Glutamatergic neuron (in vitro differentiated cells): ENCODE measurements at places on chromosomes 12 and 14. TPM values are rescaled to one million over a fixed set of nuclear protein-coding genes. Genes with fewer than 3 reads are reported as not detected.

GRCh38 chr14:21796916-21797315 lies 123.3 kb upstream of the OR4E1 start:
- DNase-seq, result no peak

Gene ASIC1
- 451 TPM for total RNA-seq

DNA sequence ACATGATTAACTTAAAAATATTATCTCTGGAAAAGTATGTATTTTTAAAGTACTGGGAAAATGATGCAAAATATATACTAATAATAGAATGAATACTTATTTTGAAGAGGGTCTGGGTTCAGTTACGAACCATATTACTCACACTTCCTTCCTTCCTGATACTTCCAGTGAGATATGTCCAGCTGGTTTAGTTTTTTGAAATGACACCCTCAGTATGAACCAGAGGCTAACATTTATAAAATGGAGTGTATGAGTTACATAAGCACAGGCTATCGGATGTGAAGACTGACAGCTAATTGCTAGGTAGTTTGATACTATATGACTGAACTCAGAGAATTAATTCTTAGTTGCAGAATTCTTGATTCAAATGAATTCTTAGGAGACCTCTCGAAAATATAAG lies 122.9 kb downstream of the OTOGL start:
- DNase-seq, result no peak

Gene SMCO3
- not detected for total RNA-seq

GRCh38 chr12:114955414-114956014 lies 271.5 kb upstream of the TBX3 start:
- DNase-seq, result no peak

Gene GRIN2B
- 0.02 TPM for total RNA-seq

Gene ITGA5
- 1.8 TPM for total RNA-seq

Gene KCNA1
- 0.05 TPM for total RNA-seq

GRCh38 chr14:105702275-105702817 lies 176.0 kb downstream of the TMEM121 start:
- no peak for DNase-seq

Gene PMEL
- 851 TPM for total RNA-seq

DNA sequence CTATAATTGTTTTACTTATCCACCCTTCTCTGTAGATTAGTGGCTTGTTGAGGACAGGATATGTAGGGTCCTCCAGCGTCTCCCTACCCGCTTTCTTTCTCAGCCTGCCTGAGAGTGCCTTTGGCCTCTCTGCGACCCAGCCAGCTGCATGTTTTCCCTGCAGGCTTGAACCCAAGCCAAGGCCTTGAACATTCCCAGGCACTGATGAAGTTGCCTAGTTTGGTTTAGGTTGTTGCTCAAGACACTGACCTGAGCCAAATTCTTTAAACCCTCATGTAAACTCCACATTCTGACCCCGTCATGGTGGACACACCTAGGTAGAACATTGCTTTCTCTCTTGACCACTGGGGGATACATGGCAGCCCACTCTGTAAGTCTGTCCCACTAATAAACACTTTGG lies 33.4 kb upstream of the TXNRD1 start:
- DNase-seq, result no peak

Gene MTRFR
- 11.1 TPM for total RNA-seq

Gene NGB
- total RNA-seq, result 0.22 TPM

- no peak for DNase-seq
Measured at GRCh38 chr12:31491841-31492598, 98.9 kb downstream of the DENND5B start.

GRCh38 chr14:54665946-54666345 lies 99.0 kb downstream of the SAMD4A start:
- no peak for DNase-seq

DNA sequence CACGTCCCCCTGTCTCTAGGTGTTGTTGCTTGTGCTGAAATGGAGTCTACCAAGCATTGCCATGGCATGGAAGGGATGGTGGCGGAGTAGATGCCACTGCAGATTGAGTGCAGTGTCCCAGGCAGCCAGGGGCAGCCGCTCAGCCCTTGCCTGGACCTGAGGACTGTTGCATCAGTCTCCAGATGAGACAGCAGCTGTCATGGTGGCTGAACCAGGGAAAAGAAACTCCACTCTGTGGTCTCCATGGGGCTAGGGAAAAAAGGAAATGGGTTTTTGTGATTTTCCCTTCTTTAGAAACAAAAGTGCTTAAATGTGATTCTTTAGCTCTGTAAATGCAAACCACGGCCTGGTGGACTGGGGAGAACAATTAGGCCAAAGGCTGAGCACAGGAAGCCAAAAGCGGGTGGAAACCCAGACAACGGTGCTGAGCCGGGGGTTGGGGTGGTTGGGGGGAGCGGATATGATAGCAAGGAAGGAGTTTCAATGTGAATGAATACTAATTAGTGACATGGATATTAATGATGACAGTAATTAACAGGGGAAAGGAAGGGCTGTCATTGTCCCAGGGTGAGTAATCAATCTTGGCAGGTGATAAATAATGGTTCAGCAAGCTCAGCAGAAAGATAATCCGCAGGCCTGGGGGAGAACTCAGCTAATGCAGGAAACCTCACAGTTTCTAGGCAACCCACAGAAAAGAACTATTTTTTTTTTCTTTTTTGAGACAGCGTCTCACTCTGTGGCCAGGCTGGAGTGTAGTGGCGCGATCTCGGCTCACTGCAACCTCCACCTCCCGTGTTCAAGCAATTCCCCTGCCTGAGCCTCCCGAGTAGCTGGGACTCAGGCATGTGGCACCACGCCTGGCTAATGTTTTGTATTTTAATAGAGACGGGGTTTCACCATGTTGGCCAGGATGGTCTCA lies 442.6 kb downstream of the DPF3 start:
- DNase-seq, result peak; percentile 38

GRCh38 chr14:98835051-98835824 lies 436.8 kb downstream of the BCL11B start:
- no peak for DNase-seq

Gene GLI1
- 2.3 TPM for total RNA-seq

Gene LIN7A
- total RNA-seq, result 41.9 TPM

DNA sequence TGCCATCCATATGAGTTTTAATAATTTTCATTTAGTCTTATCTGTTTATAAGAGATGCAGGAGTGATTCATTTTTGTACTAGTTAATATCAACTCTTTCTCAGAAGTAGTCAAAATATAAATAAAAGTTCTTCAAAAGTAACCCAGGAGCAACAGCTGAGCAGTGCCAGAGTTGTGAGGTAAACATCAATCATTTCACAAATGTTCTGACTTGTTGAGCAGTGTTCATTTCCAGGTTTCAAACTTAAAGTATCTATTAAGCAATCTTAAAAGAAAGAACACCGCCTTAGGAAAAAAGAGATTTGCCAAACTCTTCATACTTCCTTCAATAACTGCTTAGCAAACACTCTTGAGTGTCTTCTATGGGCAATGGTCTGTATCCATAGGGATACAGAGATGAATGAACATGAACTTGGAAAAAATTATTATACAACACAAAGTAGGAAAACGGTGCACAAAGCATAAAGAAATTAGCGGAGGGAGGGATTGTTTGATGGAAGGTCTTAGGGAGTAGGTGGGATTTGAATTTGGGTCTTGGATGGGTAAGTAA lies 41.9 kb upstream of the POC1B start:
- DNase-seq, result no peak

- no peak for DNase-seq
Measured at GRCh38 chr14:54088271-54088670, 131.6 kb upstream of the BMP4 start.

Gene CELA1
- total RNA-seq, result not detected

Gene MYH7
- total RNA-seq, result not detected

GRCh38 chr14:25431211-25432076 lies 381.5 kb upstream of the STXBP6 start:
- DNase-seq, result peak; percentile 71

Gene STAC3
- total RNA-seq, result 12.1 TPM

GRCh38 chr14:92624764-92625163 lies 111.2 kb downstream of the RIN3 start:
- DNase-seq, result no peak

DNA sequence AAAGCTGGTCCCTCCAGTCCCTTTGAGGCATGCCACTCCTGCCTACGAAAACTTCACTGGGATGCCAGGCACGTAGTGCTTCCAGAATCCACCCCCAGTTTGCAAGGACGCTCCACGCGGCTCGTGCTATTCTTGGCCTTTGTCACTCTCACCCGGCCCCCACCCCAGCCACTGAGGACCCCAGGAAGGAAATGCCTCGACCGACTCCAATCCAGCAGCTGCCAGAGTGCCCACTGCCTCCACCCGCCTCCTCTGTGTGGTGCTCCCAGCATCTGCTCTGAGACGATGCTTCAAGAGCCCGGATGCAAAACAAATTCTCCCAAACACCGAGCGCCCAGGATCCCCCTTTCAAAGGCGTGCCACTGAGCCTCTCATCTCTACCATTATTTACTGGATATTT lies 123.9 kb downstream of the RFLNA start:
- no peak for DNase-seq

- DNase-seq, result no peak
Measured at GRCh38 chr12:88538250-88538649, 42.0 kb downstream of the KITLG start.

Gene RDH16
- 0.74 TPM for total RNA-seq

Gene KCNJ8
- total RNA-seq, result 0.66 TPM

DNA sequence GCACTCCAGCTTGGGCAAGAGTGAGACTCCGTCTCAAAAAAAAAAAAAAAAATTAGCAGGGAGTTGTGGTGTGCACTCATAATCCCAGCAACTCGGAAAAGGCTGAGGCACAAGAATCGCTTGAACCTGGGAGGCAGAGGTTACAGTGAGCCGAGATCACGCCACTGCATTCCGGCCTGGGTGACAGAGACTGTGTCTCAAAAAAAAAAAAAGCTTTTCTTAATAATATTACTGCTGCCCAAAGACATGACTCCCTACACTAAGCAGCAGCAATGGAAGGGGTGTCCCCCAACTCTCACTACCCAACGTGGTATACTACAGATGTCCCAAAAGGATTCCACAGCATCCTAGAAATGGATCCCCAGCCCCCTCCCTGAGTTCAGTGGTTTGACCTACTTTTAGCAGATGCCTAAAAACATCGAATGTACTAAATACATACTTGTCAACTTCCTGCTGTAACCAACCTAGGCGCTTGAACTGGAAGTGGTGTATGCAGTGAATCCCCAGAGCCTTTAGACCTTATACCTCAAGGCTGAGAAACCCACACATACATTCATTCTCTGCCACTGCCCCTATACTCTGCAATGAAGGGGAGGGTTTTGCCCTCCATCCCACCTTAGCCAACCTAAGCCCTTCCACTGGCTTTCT lies 8.5 kb upstream of the FKBP11 start:
- no peak for DNase-seq

- DNase-seq, result no peak
Measured at GRCh38 chr14:104573930-104574329, 5.6 kb upstream of the C14orf180 start.

Gene MSI1
- 229 TPM for total RNA-seq

DNA sequence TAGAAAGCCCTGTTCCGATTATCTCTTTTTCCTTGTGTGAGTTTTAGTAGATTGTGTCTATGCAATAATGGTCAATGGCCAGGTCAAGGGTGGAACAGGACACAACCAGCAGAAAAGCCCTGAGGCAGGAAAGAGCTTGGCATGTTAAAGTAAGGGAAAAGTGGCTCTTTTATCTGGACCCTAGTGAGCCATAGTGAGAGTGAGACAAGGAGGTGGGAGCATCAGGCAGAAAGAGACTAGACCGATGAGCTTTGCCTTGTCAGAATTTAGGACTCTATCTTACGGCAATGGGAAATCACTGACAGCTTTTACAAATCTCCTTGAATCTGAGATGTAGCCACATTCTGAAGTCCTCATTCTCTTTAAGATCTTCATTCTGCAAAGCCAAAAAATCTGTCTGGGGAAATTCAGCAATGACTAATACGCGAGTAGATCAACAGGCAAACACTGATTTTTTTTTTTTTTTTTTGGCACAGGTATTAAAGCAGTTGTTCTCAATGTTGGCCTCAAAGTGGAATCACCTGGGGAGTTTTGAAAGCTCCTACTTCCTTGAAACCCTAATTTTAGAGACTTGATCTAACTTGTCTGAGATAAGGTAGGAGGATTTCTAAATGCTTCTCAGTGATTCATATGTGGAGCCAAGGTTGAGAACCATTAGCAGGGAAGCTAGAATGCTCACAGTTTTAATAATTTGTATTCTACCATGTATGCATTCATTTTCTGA lies 33.9 kb downstream of the TMEM19 start:
- no peak for DNase-seq

DNA sequence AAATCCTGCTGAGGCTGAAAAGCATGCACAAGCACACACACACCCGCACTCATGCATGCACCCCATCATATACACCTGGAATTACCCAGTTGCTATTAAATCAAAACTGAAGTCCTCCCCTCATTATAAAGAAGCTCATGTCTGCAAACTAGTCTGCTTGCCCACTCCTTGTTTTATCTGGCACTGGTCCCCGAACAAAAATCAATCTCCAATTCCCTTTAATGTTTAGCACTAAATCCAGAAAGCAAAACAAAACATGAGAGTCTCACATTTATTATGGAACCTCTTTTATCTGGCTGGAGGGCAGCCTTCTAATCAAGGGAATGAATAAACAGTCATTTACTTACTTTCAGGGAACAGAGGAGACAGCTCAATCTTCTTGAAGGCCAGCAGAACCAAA lies 1093.4 kb upstream of the FLRT2 start:
- no peak for DNase-seq

GRCh38 chr12:3417937-3418462 lies 73.0 kb upstream of the PRMT8 start:
- no peak for DNase-seq

Gene HOXC13
- not detected for total RNA-seq

Gene JAG2
- 84.1 TPM for total RNA-seq

- DNase-seq, result no peak
Measured at GRCh38 chr14:22854963-22855724, 16.4 kb upstream of the LRP10 start.

DNA sequence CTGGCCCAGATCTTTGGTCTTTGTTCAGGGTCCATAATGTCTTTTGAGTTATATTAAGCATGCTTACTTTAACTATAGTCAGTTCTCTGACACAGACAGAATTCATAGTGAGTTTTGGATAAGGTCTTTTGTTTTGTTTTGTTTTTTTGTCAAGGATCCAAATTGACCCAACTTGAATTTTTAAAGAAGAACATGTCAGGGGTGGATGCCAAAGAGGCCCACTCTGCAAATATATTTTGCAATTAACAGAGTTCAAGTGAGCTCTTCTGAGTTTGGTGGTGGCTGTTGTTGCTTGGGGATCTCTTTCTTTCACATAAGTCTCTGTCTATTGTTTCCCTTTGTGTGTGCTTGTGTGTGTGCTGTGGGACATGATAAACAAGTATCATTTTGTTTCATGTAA lies 34.4 kb upstream of the PMCH start:
- DNase-seq, result no peak

Gene LTB4R
- 7.1 TPM for total RNA-seq

Gene TAC3
- 0.74 TPM for total RNA-seq

- no peak for DNase-seq
Measured at GRCh38 chr12:131510431-131510830, 200.5 kb upstream of the SFSWAP start.

Gene KRT74
- total RNA-seq, result not detected
